ENCODE measurements at places on chromosomes 13 and 19.

GRCh38 chr13:104593693-104594092 lies 1527.5 kb upstream of the SLC10A2 start:
- no peak for DNase-seq

- DNase-seq = no peak
These were observed 15.8 kb upstream of the C19orf33 start for GRCh38 chr19:38288123-38288855.

DNA sequence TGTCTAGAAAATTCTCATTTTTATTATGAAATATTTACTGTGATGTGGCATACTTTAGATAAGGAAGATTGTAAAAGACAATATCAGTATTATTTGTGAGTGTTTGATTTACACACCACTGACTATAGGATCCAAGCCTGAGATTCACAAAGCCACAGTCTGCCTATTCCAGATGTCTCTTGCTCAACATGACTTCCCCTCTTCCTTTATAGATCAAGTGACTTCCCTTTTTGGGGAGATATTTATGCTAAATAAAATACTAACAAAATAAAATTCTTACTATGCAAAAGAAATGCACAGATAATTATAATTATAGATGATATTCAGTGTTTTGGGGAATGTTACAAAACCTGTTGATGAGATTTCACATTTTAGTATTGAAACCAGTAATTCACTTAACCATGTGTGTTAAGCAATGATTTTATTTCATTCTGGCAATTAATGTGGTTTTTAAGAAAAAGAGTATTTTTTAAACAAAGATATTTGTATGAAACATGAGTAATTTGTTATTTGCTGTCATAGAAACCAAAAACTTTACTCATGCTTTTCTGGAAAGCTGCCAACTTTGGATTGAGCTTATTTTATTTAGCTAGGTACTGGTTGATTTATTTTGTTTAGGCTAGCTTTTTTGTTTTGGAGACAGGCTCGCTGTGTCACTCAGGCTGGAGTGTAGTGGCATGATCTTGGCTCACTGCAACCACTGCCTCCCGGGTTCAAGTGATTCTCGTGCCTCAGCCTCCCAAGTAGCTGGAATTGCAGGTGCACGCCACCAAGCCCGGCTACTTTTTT lies 13.7 kb upstream of the GPR183 start:
- DNase-seq = peak; percentile 80

- no peak for DNase-seq
These were observed 14.2 kb downstream of the CHERP start for GRCh38 chr19:16527971-16528521.

- DNase-seq = no peak
These were observed 185.4 kb downstream of the POSTN start for GRCh38 chr13:37413161-37413560.

- no peak for DNase-seq
These were observed 5.9 kb downstream of the EFNB2 start for GRCh38 chr13:106529415-106530170.

- DNase-seq = peak; percentile 67
These were observed 75.3 kb upstream of the SCEL start for GRCh38 chr13:77460195-77460594.

Data from HL-60 (cell line).